ENCODE measurements at places on chromosomes 16 and 17.

DNA sequence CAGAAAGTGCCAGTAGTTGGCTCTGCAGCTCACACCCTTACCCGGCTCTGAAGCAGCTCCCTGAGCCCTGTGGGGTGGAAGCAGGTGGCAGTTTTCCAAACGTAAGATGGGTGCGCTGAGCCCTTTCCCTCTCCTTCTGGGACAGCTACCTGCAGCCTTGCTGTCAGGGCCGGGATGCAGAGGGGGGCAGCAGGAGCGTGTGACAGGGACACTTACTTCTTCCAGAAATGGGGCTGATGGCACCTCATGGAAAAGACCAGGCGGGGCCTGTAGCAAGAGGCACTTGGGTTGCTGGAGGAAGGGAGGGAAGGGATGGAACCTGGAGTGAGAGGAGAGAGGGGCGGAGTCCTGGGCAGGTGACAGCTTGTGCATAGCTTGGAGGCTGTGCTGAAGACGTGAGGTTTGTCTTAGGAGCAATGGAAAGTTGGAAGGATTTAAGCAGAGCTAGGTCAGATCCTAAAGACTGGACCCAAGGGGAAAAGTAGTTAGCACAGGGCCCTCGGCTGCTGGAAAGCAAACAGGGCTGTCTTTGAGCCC lies 216.8 kb upstream of the RPL38 start:
- DNase-seq = no peak
- no peak overlapping the region for H3K4me3 ChIP-seq
- H3K27me3 ChIP-seq = no peaks in the 10 kb centered on the region
- H3K27ac ChIP-seq = no peak overlapping the region
- peaks cover 16% of the 10 kb centered on the region for H3K4me1 ChIP-seq

DNA sequence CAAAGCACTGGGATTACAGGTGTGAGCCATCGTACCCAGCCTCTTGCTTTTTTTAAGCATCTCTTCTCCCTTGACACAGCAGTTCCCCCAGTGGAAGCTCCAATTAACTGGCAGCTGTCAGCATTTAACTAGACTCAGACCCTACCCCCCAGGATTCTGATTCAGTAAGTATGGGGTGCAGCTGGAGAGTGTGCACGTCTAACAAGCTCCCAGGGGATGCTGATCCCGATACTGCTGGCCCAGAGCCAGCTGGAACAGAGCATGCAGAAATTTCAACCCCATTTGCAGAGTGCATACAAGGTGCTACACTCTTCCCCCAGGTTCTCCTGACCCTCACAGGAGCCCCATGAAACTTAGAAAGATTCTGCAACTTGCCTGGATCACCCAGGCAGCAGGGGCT lies 27.7 kb upstream of the BCO1 start:
- no peaks in the 10 kb centered on the region for H3K4me1 ChIP-seq
- no peak for DNase-seq
- no peaks in the 10 kb centered on the region for H3K36me3 ChIP-seq
- H3K27me3 ChIP-seq = peaks cover 1% of the 10 kb centered on the region

DNA sequence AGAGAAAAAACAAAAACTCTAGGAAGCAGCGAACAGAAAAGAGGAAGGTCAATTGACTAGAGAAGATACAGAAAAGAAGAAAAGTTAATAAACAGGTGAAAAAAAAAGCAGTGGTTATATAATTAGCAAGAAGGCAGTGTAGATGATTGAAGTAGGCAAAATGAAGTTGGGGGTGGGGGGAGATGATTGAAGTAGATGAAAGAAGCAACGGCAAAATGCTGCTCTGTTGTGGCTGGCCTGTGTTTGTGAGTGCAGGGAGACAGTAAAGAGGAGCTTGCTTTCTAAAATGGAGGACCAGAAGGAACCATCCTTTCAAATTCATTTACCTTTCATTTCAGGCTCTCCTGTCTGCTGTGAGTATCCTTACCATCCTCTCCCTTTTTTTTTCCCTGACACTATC lies 3.6 kb downstream of the EVI2B start:
- no peaks in the 10 kb centered on the region for H3K27me3 ChIP-seq
- H3K4me3 ChIP-seq = peak overlapping the region; percentile 69
- DNase-seq = no peak
- H3K4me1 ChIP-seq = peaks cover 23% of the 10 kb centered on the region
- peaks cover under 1% of the 10 kb centered on the region for H3K36me3 ChIP-seq

GRCh38 chr17:45823598-45823997 lies 21.1 kb upstream of the SPPL2C start:
- no peaks in the 10 kb centered on the region for H3K27me3 ChIP-seq
- H3K4me1 ChIP-seq = no peaks in the 10 kb centered on the region
- H3K36me3 ChIP-seq = no peaks in the 10 kb centered on the region
- H3K27ac ChIP-seq = no peak overlapping the region
- no peak overlapping the region for H3K4me3 ChIP-seq
- no peak for DNase-seq

GRCh38 chr17:77508047-77508715 lies 367.4 kb downstream of the SEC14L1 start:
- H3K4me3 ChIP-seq = no peak overlapping the region
- DNase-seq = no peak
- no peaks in the 10 kb centered on the region for H3K36me3 ChIP-seq
- no peaks in the 10 kb centered on the region for H3K4me1 ChIP-seq
- no peak overlapping the region for H3K27ac ChIP-seq

GRCh38 chr17:45261577-45262515 lies at the start of gene SPATA32:
Gene SPATA32 (minus strand): TSS chr17:45262094. CDS start chr17:45262016, 78 bp downstream.
- no peaks in the 10 kb centered on the region for H3K27me3 ChIP-seq
- H3K4me1 ChIP-seq = peaks cover 17% of the 10 kb centered on the region
- H3K4me3 ChIP-seq = peak within 1 kb of the TSS; percentile 75
- peak within 1 kb of the TSS; percentile 56 for H3K27ac ChIP-seq
- H3K36me3 ChIP-seq = peaks cover 13% of the 10 kb centered on the region

GRCh38 chr16:19812986-19813385 lies 71.7 kb downstream of the GPRC5B start:
- H3K4me3 ChIP-seq = no peak overlapping the region
- no peak overlapping the region for H3K27ac ChIP-seq
- H3K4me1 ChIP-seq = peaks cover 3% of the 10 kb centered on the region
- H3K27me3 ChIP-seq = no peaks in the 10 kb centered on the region
- no peak for DNase-seq

DNA sequence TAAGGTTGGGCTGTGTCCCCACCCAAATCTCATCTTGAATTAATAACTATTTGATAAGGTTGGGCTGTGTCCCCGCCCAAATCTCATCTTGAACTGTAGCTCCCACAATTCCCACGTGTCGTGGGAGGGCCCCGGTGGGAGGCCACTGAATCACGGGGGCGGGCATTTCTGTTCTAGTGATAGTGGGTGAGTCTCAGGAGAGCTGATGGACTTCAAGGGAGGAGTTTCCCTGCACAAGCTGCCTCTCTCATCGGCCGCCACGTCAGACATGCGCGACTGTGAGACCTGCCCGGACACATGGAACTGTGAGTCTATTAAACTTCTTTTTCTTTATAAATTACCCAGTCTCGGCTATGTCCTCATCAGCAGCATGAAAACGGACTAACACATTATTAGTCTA lies 44.9 kb upstream of the METRNL start:
- H3K4me3 ChIP-seq = no peak overlapping the region
- H3K4me1 ChIP-seq = no peaks in the 10 kb centered on the region
- H3K27ac ChIP-seq = no peak overlapping the region
- no peaks in the 10 kb centered on the region for H3K27me3 ChIP-seq
- DNase-seq = no peak

- no peaks in the 10 kb centered on the region for H3K27me3 ChIP-seq
- H3K36me3 ChIP-seq = no peaks in the 10 kb centered on the region
- no peak for DNase-seq
- no peak overlapping the region for H3K4me3 ChIP-seq
- peaks cover 33% of the 10 kb centered on the region for H3K4me1 ChIP-seq
Measured at GRCh38 chr17:79338152-79338551, 263.5 kb downstream of the ENGASE start.

GRCh38 chr16:114327-114726 lies 24.1 kb downstream of the NPRL3 start:
- H3K4me1 ChIP-seq = no peaks in the 10 kb centered on the region
- no peak overlapping the region for H3K4me3 ChIP-seq
- H3K27ac ChIP-seq = no peak overlapping the region
- H3K36me3 ChIP-seq = peaks cover 12% of the 10 kb centered on the region
- DNase-seq = no peak
- H3K27me3 ChIP-seq = no peaks in the 10 kb centered on the region

- no peaks in the 10 kb centered on the region for H3K27me3 ChIP-seq
- H3K27ac ChIP-seq = no peak overlapping the region
- H3K4me3 ChIP-seq = no peak overlapping the region
- no peak for DNase-seq
Measured at GRCh38 chr17:1620486-1620885, 8.1 kb downstream of the SLC43A2 start.

Measured in GM12878 (cell line).